Urothelium cell line (cell line): ENCODE measurements at places on chromosomes 6 and 20.

GRCh38 chr6:113476937-113477839, 380.0 kb upstream of the MARCKS start:
- DNase-seq = no peak

- no peak for DNase-seq
Observed at GRCh38 chr6:87905101-87905641, 142.5 kb upstream of the SPACA1 start.

- DNase-seq = no peak
Observed at GRCh38 chr20:34337544-34337943, 25.5 kb upstream of the ITCH start.

DNA sequence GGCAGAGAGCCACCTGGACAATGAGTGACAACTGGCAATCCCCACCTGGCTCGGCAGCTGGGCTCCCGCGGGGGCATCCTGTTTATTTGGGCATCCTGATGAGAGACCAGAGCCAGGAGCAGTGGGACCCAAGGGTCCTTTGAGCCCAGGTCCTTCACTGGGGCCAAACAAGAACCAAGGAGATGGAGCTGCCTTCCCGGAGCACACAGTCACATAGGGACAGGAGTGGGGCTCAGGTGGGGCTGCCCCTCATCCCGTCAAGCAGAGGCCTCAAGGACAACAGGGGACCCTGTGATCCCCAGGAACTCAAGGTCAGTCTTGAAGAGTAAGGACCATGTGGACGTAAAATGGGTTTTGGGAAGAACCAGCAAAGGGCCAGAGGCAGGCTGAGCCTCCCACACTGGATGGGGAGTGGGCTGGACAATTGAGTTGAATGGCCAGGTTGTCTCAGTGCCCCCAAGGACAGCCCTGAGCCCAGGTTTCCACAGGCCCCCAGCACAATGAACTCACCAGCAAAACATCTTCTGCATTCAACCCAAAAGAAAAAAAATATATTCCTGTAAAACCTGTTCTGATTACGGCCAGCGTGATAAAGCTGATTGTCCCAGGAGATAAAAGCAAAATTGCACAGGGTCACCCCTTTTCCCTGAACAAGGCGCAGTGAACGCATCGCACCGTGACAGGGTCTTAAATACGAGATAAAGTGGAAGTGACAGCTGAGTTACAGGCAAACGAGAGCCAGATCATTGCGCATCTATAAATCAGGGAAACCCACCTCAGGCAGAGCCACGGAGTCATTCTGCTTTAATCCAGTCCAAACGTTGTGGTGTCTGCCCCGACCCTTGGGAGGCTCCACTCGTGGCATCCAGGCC, 86.2 kb downstream of the ANKRD60 start:
- no peak for DNase-seq

GRCh38 chr20:47066484-47067270, 172.0 kb downstream of the EYA2 start:
- DNase-seq = no peak

GRCh38 chr6:161238081-161238480, 35.8 kb downstream of the AGPAT4 start:
- no peak for DNase-seq

DNA sequence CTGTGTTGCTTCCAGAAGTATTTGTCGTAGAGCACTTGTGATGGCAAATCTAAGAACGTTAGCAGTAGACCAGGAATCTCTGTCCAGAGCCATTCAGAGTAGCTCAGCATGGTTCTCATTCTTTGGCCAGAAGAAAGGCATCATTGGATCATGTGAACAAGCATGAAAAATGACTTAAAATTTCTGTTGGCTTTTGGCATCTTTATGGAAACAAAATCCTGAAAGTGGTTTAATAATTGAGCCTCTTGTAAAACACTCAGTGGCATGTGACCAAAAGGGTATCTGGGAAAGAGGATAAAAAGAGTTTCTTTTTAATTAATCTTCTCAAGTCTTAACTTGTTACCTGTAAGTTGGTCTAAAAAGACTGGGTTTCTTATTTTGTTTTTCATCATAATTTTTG, 55.2 kb downstream of the PTPN1 start:
- no peak for DNase-seq
